ENCODE measurements at places on chromosomes 3 and 15.
A peak's percentile ranks its signal among the peaks of the same experiment; 100 is the strongest.

DNA sequence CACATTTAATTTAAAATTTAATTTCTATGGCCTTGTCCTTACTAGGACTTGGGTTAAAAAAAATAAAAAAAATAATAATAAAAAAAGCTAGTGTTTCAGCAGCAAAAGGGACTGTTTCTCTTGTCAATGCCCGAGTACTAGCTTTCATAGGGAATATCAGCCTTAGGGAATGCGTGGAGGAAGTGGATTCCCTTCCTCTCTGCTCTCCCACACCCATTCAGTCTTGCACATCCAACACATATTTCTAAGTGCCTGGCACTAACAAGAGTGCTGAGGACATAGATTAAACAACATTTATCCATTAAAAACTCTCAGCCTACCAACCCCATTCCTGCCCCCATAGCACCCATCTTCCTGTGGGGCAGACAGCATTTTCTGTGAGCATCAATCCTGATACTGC lies 6.2 kb downstream of the ZNF385D start:
- no peak for DNase-seq

GRCh38 chr15:62894322-62895085 lies 148.0 kb upstream of the TPM1 start:
- no peak for DNase-seq

DNA sequence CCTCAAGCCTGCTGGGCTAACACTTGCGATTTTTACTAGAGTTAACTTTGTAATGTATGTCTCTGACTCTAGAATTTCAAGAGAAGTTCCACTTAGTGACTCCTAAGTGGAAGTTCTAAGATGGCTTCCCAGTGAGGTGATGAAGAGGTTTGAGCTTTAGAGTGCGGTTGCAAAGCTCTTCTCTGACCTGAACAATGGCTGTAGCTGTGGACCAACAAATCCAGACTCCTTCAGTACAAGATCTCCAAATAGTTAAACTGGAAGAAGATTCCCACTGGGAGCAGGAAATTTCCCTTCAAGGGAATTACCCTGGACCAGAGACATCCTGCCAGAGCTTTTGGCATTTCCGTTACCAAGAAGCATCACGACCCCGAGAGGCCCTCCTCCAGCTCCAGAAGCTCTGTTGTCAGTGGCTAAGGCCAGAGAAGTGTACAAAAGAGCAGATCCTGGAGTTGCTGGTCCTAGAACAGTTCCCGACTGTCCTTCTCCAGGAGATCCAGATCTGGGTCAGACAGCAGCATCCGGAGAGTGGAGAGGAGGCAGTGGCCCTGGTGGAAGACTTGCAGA lies 22.3 kb downstream of the WDR73 start:
- no peak for DNase-seq

DNA sequence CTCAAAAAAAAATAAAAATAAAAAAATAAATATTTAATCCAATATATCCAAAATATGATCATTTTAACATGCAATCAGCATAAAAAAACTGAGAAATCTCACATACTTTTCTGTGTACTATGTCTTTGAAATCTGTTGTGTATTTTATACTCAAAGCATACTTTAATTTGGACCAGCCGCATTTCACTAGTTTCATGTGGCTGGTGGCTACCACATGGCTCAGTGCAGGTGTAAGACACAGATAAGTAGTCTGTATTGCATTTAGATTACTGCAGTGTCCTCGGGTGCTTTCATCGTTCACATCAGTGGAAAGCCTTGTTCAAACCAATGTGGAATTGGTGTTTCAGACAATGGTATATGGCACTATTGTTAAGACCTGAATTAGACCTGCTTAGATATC lies 11.0 kb downstream of the CRTC3 start:
- DNase-seq = no peak

GRCh38 chr3:48039487-48040190 lies 23.4 kb upstream of the MAP4 start:
- DNase-seq = peak; percentile 25

DNA sequence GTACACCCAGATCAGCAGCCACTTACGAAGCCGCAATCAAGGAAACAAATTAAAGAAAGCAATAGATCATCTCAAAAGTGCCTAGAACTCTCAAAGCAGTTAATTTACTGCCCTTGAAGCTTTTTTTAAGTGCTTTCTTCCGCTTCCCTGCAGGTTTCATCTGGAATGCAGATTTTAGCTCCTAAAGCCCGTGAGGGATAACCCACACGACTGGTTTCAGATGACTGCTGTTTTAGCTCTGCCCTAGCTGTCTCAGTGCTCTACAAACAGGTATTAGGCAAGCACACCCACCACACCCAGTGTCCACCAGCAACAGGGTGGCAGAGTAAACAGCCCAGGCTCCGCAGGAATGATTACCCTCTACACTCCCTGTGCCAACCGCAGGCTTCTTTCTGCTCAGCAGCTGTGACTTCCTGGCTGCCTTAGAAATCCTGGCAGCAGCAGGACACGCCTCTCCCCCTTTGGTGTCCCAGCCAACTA lies 126.0 kb downstream of the FMN1 start:
- peak; percentile 57 for DNase-seq

GRCh38 chr3:177673112-177673914 lies 476.0 kb upstream of the TBL1XR1 start:
- no peak for DNase-seq
